Right ventricle myocardium inferior (tissue), 1 donor: ENCODE measurements at places on chromosomes 2 and 18. TPM values are rescaled to one million over a fixed set of nuclear protein-coding genes. Genes with fewer than 3 reads are reported as not detected.

GRCh38 chr2:54758951-54759350 is 35.5 kb downstream of the EML6 start:
- DNase-seq, result no peak

- no peak for DNase-seq
These were observed 50.6 kb upstream of the RMDN2 start for GRCh38 chr2:37874470-37874869.

The PDCD1 gene
- total RNA-seq, result 1.2 TPM

DNA sequence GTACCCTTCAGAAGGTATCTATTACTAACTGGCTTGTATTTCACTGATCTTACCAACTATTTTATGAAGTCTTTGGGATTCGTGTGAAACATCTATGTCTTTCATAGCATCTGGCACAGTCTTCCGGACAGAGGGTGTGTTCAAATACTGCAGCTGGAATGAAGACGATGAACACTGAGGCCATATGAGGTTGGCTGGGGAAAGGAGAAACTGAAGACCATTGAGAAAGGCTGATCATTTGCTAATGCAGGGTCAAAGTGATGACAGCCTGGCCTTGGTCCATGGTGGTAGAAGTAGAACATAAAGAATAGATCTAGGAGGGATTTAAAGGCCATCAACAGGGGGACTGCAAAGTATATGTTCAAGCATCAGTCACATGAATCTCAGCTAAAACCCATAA is 132.7 kb downstream of the CCBE1 start:
- DNase-seq, result no peak

GRCh38 chr2:173148520-173148919 is 72.9 kb downstream of the MAP3K20 start:
- no peak for DNase-seq

The CYP27A1 gene
- 12.5 TPM for total RNA-seq

DNA sequence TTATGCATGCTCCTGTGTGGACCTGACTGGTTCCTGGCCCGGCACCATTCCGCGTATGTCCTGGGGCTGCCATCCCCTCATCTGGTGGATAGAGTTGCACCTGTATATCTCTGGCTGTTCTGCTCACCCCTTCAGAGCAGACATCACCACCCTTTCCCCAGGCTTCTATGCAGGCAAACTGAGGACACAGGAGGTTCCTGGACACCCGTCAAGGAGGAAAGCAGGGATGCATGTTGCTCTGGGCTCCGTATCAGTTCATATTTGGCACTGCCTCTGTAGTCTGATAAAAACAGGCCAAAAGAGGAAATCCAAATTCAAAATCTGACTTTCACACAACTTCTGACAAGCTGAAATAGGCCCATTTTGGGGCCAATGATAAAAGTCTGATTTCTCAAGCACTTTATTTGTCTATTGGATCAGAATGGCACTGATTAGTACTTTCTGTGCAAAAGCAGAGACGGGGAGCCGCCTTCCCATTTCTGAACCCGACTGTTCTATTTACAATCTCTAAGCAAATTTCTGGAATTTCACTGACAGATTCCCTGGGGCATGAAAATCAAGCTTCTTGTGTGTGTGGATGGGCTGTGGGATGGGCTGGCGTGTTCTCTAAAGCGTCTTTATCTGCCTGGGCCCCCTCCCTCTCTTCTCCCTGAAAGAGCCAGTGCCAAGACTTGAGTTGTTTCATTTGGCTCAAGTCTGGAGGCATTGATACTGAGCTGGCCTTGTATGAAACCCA is 96.9 kb downstream of the SETBP1 start:
- no peak for DNase-seq

GRCh38 chr2:39858677-39859076 is 79.6 kb upstream of the THUMPD2 start:
- DNase-seq, result no peak

DNA sequence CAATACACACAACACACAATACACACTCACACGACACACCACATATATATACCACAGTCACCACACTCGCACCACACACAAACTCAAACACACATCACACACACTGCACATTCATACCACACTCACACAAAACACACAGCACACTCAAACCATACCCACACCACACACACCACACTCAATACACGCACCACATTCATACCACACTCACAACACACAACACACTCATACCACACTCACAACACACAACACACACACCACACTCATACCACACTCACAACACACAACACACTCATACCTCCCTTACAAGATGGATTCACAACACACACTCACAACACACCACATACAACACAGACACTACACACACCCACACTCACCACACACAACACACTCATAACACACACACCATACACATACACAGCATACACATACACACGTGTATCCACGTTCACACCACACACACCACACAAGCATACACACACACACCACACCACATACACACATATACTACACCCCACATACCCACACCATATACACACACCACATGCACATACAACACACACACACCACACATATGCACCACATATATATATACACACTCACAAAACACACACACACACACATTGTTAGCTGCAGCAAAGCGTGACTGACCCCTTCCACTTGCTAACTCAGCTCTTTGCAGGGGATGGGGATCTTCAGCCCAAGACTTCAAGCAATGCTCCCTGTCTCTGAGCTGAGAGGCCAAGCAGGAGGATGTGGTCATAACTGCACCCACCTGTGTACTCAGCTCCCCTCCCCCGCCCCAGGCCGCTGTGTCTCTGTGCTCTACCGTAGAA is 59.0 kb downstream of the SDC1 start:
- DNase-seq, result no peak

The MAPK4 gene
- 34.1 TPM for total RNA-seq

The IL36B gene
- not detected for total RNA-seq

DNA sequence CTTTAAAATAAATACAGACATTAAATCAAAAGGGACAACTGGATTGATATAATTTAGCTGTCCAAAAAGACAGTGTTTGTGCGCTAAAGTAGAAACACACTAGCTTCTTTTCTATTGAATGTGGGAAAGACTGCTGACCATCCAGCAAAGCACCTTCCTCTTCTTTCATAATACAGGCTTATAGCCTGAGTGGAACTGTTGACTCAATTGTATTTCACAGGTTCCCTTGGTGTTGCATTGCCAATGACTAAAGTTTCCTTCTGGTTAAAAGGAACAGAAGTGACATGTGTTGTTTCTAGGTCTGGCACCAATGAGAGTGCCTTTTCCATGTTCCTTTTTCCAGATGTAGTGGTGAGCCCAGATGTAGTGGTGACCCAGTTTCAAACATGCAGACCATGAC is 412.3 kb downstream of the RNF144A start:
- DNase-seq, result no peak

- no peak for DNase-seq
These were observed 44.8 kb downstream of the MARCHF4 start for GRCh38 chr2:216327447-216327935.

GRCh38 chr18:28723506-28723905 is 546.6 kb upstream of the CDH2 start:
- no peak for DNase-seq

GRCh38 chr18:59728816-59729215 is 31.6 kb upstream of the CCBE1 start:
- no peak for DNase-seq

DNA sequence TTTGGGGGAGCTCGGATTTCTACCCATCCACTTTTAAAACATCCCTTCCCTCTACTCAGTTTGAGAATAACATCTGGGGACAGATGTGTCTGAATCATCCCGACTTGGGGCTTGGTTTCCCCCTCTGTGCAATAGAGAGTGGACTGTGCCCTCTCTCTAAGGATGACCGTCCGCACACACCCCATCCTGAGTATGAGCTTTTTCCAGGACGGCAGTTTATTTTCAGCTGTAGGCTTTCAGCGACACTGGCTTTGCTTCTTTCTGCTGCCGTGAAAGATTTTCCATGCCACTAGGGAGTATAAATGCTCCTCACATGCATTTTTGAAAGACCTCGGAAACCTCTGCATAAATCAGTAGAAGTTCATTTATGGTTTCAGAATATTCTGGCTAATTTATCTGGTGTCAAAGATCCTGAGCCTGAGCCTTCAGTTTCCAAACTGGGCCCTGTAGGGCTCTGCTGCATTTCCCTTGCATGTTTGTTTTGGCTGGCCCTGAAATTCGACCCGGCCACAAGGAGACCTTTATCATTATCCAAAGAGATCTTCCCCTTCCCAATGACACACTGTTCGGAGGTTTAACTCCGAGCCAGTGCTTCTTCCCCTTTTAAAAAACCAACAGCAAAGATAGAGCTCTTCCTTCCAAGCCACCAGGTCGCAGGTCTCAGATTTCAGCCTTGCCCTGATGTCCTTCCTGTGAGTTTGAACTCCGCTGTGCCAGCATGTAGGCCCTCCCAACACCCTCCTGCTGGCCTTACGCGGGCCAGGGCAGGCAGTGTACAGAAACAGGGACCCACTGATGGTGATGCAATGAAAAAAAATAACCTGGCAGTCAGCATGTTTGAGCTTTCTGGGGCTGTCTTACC is 53.3 kb downstream of the FECH start:
- DNase-seq, result no peak

DNA sequence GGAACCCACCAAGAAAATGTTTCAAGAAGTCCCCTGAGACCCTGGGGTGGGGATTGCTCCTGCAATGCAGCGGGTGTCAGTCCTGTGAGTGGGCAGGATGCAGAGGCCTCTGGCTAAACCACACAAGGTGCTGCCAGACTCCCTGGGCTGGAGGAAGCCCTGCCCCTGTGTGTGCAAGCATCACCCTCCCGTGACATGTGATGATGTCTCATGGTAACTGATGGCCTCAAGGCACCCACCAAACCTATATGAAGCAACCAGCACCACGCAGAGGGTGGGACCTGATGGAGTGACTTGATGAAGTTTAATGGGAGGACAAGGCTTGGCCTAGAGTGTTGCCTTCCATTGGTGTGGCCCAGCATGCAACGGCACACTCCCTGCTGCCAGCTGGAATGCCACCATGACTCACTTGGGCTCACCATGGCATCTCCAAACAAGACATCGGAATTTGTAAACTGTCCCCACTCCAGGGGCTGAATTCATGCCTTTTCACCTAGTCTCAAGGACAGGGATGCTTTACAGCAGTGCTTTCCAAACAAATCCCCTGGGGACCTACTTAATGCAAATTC is 8.7 kb upstream of the SLC14A1 start:
- no peak for DNase-seq

DNA sequence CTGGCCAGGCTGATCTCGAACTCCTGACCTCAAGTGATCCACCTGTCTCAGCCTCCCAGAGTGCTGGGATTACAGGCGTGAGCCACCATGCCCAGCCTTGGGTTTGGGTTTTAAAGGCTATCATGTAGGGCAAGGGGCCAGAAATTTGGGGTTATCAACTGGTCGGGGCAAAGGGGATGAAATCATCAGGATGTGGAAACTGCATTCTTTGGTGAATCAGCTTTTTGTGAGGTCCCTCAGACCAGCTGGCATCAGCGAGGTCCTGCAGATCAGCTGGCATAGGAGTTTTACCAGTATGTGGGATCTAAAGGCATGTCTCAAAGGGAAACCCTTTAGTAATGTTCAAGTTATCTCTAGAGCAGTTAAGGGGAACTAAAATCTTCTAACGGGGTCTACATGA is 6.4 kb upstream of the GEMIN6 start:
- DNase-seq, result no peak

GRCh38 chr2:213079756-213080155 is 71.7 kb downstream of the IKZF2 start:
- no peak for DNase-seq

The TRAPPC8 gene
- total RNA-seq, result 30.9 TPM

DNA sequence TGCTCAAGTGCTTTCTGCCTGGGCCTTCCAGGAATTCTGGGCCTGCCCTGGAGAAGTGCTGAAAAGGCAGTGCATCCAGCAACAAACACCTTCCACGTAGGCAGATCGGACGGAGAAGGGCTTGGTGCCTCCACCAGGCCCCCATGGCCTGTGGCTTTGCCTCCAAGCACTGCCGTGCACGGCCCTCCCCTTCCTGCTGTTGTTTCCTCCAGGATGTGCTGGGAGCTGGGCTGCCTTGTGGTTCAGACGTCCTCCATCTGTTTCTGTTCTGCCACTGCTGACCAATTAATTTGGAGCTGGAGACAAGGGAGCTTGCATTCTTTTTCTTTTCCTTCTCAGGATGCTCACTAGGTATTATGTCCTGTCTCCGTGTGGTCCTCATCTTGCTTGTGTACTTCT is 197.0 kb downstream of the HRH4 start:
- DNase-seq, result no peak

DNA sequence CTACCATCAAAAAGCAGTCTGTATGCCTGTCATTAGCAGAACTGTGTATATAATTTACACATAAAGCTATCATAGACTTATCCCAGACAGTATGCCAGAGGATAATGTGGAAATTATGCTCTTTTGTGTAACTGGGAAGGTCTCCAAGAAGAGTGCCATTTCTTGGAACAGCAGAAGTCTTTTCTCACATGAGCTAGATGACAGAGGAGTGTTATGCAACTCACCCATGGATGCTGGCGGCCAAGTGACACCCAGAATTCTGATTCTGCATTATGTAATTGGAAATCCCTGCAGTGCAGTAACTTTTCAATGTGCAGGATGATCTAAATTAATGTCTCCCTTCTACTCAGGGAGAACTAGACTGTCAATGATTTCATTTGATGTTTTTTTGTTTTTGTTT is 160.0 kb downstream of the UBE2E3 start:
- DNase-seq, result no peak

The SRD5A2 gene
- not detected for total RNA-seq

GRCh38 chr18:39188278-39188677 is 1622.7 kb upstream of the CELF4 start:
- no peak for DNase-seq

The BBS5 gene
- 8.0 TPM for total RNA-seq

DNA sequence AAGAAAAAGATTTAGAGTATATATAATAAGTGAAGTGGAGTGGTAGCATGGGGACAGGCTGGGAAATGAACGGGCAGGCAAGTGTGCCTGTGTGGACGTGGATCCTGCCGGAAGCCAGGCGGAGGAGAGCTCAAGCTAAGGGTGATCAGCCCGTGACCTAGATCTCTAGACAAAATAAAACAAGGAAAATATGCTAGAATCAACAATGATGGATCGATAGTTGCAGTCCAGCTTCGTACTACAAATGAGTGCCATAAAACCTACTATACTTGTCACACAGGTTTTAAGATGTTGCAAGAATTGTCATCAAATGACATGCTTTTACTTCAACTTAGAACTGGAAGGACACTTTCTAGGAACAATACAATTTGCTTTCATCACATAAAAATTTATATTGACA is 8.5 kb downstream of the EIF2AK2 start:
- no peak for DNase-seq

The ANKRD62 gene
- not detected for total RNA-seq

The MBD1 gene
- 49.4 TPM for total RNA-seq

GRCh38 chr2:129404000-129404685 is 575.3 kb upstream of the RAB6C start:
- DNase-seq, result no peak

DNA sequence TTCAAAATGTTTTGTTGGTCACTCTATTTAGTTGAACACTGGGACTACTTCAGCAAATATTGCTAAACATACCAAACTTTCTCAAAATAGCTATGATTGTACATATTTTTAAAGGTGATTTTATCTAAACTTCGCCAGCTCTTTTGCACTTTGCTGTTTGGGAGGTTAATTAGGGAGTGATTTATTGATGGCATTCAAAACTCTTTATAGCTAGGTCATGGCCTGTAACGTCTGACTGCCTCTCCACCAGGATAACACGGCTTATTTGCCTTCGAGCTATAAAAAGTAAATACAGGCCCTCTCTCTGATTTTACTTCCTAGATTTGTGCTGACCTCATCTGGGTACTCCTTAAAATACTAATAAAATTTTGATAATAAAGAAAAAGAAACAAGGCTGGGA is 931.9 kb downstream of the DCDC2C start:
- DNase-seq, result no peak

- DNase-seq, result no peak
These were observed 43.5 kb downstream of the KCTD1 start for GRCh38 chr18:26504831-26505230.

The CDC42EP3 gene
- total RNA-seq, result 91.3 TPM

The IL1F10 gene
- total RNA-seq, result not detected
